ENCODE measurements at places on chromosomes 6 and 20. TPM values are rescaled to one million over a fixed set of nuclear protein-coding genes. Genes with fewer than 3 reads are reported as not detected.

DNA sequence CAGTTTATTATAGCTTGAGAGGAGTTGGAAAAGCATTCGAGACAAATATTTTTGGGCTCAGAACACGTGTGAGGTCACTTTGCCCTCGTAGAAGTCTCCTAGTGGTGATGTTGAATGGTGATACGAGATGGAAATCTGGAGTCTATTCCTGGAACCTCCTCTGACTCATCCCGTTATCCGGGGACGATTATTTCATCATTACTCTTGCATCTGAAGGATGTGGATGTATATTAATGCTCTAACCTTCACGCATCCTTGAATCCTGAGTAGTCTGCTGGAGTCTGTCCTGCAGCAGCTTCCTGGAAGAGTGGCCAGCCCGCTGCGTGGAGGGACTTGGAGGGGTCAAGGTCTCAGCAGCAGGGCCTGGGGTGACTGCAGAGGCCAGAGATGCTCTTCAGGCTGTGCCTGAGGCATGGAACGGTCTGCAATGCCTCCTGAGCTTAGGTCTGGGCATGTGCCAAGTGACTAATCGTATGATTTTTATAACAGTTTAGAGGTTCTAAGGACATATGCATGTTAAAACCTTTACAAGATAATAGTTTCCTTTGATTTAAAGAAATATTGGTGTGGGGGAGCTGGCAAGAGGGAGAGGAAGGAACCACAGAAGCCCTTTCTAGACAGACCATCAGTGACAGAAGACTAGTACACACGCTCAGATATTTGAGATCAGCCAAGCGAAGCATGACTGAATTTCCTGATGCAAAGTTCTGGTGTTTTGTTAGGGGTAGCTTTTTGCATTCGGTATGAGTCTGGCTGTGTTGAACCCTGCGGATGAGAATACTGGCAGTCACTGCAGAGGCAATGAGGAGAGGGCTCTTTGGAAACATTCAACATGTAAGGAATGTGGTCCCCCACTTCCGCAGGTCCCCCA is 400.2 kb downstream of the QKI start:
- DNase-seq: no peak

- DNase-seq: peak; percentile 77
These were observed 331.8 kb downstream of the HACE1 start for GRCh38 chr6:104527761-104528415.

DNA sequence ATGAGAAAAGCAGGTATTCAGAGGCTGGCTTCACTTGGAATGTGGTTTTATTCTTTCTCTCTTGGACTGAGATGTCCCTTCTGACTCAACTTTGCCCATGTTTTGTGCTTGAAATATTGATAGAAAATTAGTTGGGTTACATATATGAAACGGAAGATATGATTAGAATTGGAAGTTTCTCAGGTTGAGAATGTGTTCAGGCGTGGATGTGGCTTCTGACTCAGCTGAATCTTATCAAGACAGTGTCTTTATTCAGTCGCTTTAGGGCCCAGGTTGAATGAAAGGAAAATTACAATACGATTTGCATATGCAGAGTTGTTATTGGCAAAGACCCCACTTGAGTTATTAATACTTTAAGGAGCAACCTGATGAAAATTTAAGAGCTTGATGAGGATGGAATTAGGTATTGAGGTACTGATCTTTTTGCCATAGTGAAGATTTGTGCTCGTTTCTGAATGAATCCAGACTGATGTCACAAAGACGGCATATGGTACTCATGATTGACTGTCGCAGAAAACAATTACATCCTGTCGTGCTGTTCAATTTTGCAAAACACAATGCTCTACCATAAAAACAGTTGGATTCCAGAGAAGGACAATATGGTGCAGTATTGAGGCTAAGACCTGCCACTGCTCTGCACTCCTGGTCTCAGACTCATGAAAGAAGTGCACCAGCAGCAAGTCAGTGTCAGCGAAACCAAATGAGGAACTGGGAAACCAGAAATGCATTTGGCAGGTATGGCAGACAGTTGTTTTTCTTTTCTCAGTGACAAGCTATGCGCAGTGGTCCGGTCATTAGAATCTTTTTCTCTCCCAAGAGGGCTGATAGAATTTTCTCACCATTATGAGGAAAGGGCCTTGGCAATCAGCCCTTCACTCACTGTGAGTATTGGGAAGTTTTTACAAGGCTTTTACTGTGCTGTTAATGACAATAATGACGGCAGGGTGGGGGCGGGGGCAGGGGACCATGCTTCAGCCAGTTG is 158.3 kb downstream of the DOK5 start:
- DNase-seq: no peak

DNA sequence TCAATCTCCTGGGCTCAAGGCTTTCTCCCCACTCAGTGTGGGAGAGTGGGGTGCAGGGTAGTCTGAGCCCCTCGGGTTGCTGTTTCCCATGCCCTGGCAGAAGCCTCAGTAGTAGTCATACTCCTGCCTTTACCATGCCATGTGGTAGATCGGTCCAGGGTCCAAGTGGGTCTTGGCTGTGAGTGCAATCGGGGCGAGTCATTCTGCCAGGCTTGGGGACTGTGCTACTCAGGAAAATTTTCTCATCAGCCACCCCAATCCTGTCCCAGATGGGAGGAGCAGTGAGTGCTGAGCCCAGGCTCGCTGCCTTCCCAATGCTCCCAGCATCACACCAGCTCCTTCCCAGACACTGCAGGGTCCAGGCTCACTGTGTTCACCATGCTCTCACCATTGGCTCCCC is 10.7 kb upstream of the RAET1L start:
- no peak for DNase-seq

Gene CTCFL
- polyA plus RNA-seq: not detected

Gene CD93
- 17.9 TPM for polyA plus RNA-seq

DNA sequence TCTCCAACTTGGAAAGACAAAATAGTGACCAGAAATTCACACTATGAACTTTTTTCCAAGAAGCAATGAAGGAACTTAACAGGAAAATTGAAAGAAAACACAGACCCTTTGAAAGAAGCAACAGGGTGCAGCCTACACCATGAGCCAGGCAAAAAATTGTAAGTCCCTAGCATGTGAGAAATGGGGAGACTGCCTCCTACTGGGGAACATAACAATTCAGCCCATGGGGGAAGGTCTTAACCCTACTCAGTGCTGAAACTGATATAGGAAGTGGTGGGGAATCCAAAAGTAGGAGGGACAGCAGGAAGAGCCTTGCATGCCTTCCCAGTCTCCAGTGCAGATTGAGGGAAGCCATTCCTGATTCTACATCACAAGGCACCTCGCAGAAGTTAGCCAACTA is 235.1 kb upstream of the UFL1 start:
- no peak for DNase-seq

Gene ARFGEF3
- 4.7 TPM for polyA plus RNA-seq

DNA sequence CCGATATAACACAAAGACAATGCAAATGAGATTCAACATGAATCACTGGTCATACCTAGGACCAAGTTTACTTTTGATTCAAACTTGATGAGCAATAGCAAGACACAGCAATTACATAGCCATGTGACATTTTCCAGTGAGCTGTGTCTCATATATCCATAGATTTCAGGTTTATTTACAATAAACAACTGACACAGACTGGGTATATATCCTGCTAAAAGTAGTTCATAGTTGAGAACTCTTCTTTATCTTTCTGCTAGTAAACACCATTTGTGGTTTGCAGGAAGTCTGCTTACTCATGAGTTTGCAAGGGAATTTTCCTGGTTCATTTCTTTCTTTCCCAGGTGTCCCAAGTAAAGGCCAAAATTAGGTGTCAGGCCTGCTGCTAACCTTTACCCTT is 343.4 kb downstream of the KIF16B start:
- no peak for DNase-seq

Gene OR2J3
- polyA plus RNA-seq: not detected

Gene DYNLT2
- polyA plus RNA-seq: 3.2 TPM

DNA sequence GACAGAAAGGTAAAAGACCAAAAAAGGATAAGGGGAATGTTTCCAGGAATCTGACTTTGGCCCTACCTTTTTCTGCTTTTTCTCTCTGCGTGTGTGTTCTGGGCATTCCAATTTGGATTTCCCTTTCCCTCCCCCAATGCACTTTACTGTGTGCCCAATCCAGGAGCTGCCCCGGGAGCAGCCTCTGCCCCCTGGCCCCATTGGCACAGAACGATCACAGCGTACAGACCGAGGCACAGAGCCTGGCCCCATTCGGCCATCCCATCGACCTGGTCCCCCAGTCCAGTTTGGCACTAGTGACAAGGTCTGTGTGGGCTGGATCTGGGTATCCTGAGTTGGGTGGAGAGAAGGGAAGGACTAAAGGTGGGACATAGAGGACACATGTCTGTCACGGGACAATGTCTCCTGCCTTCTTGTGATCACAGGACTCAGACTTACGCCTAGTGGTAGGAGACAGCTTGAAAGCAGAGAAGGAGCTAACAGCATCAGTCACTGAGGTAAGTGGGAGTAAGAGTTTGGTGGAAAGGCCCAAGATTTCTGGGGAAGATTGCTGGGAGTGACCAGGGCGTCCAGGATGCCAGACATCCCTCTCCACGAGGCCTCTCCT is 14.6 kb downstream of the PRRC2A start:
- no peak for DNase-seq

Gene CTAGE9
- not detected for polyA plus RNA-seq

Gene IL17A
- 0.14 TPM for polyA plus RNA-seq

DNA sequence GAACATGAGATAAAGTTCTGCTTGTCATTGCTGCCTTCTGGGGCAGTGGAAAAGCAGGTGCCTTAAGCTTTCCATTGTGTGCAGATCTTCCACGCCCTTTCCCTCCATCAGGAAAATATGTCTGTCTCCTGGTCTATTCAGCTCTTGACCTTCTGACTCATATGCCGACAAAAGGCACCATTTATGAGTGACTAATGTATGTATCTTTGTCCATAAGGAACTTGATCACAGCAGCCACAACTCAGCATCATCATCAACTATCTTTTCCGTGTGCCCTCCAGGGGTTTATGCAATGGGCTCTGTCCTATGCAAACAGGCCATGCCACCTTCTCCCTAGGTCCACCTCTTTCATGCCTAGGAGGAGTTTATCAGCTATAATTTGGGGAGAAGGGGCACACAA is 102.7 kb upstream of the QKI start:
- DNase-seq: no peak

GRCh38 chr6:26161322-26161721 is 74.1 kb downstream of the HFE start:
- DNase-seq: no peak

Gene TAAR2
- not detected for polyA plus RNA-seq

Measured in lung (tissue), 17 donors.